CMK (cell line): ENCODE measurements at places on chromosomes 7 and 10.
A peak's percentile ranks its signal among the peaks of the same experiment; 100 is the strongest.

- no peak for DNase-seq
Observed at GRCh38 chr7:82481499-82482097, 38.0 kb upstream of the CACNA2D1 start.

DNA sequence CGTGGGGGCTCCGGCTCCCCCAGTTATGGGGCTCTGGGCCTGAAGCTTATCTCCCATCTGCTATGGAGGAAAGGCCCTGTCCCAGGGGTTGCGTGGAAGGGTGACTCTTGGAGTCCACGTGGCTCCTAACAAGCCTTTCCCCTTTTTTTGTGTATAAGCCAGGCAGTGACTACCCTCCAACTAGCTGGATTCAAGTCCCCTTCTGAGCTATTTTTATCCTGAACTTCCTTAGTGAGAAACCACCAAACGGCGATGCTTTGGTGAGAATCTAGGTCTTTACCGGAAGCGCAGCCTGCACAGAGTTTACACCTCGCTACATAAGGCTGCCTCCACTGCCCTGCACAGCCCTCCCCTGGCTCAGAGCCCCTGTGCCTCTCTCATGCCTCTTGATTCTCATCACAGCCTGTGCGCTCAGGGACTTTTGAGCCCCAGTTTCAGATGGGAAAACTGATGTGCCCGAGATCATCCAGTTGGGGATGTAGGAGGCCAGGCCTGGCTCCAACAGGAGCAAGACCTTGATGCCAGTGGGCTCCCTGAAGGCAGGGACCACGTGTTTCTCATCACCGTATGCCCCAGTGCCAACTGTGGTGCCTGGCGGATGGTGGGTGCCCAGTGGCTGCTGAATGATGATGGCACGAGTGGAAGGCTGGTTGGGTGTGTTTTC is 102.3 kb upstream of the PPIF start:
- no peak for DNase-seq

DNA sequence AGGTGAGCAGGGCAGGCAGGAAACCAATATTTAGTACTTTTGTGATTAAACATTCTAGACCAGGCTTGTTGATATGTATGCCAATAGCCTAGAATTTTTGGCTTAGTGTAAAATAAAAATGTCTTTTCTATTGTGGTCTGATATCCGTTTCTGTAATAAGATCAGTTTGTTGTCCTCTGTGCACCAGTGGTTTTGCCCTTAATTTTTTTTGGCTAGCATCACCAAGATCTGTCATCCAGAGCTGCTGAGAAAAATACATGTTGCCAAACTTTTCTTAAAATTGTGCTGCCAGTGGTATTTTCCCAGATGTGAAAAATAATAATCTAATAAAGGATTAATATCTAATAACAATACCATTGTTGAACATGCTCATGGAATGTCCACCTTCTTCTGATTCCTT is 115.6 kb downstream of the TWIST1 start:
- DNase-seq: no peak

DNA sequence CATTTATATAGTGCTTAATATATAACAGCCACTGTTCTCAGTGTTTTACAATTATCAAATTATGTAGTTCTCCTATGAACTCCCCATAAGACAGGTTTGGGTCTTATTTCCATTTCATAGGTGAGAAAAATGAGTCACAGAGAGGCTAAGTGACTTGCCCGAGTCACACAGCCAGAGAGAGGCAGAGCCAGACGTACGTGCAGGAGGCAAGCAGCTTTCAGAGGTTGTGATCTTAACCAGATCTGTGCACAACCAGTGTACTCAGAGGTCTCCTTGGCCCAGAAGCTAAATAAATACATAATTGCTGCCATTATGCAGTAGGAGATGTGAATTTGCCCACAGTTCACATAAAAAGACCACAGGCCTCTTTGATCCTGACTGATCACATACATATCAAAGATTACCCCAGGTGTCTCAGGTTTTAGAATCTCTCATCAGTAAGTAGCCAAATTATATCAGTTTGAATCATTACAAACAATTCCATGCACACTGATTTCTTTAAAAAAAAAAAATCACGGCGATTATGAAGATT is 304.7 kb upstream of the AOAH start:
- DNase-seq: no peak

DNA sequence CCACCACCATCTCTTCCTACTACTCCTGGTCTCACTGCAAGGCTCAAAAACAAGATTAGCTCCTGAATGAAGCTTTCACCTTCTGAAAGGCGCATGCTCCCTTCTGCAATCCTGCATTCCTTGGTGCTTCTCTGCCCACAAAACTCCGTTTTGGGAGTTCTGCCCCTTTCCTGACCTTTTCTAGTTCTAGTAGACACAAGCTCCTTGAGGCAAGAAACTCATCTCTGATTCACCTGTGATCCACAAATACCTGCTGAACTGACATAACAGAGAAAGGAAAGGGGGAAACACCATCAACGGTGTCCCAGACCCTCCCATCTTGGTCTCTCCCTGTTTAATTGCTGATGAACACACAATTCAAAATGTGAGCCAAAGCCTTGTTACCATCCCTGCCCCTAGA is 64.0 kb upstream of the EGR2 start:
- no peak for DNase-seq

DNA sequence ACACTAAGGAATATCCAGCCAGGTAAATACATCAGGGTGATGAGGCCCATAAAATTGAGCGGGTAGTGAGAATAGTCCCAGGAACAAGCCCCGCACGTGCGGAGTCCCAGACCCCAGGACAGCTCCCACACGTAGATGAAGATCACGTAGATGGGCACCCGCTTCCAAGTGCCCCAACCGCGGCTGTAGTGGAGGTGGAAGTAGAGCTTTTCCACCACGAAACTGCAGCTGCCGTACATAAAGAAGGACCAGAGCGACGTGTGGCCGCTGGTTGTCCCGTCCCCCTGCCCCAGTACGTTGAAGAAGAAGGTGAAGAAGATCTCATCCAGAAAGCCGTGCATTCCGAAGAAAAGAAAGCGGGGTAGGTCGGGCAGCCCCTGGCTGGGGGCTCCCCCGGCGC is 948 bp downstream of the TMEM229A start:
- DNase-seq: no peak

DNA sequence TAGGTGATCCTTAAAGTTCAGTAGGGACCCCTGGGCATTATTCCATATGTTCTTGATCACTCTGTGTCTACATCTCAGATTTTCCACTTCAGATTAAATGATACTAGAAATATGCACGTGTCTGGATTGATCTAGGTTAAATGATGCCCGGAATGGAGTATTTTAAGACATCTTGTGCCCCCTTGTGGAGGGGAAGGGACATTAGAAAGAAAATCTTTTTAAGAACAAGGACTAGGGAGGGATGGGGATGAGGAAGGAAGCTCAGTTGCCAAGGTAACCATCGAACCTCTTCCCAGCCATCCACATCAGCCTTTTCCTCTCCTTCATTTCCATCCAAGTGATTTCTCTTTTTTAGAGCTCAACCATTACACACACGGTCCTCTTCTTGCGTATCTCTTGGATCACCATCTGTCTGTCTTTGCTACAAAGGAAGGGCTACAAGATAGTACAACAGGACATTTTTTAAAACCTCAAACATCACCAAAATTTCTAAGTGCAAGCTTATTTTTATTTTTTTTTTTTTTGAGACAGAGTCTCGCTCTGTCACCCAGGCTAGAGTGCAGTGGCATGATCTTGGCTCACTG is 40.5 kb downstream of the PRSS2 start:
- DNase-seq: peak; percentile 0

- no peak for DNase-seq
Observed at GRCh38 chr10:12531305-12532220, 182.2 kb downstream of the CAMK1D start.

GRCh38 chr7:12638851-12639456 is 48.5 kb upstream of the ARL4A start:
- no peak for DNase-seq

- DNase-seq: no peak
Observed at GRCh38 chr7:12601302-12601869, 30.9 kb downstream of the SCIN start.

GRCh38 chr7:52838981-52839411 is 196.4 kb upstream of the POM121L12 start:
- DNase-seq: no peak

- no peak for DNase-seq
Observed at GRCh38 chr7:95623788-95624187, 27.5 kb upstream of the PDK4 start.

DNA sequence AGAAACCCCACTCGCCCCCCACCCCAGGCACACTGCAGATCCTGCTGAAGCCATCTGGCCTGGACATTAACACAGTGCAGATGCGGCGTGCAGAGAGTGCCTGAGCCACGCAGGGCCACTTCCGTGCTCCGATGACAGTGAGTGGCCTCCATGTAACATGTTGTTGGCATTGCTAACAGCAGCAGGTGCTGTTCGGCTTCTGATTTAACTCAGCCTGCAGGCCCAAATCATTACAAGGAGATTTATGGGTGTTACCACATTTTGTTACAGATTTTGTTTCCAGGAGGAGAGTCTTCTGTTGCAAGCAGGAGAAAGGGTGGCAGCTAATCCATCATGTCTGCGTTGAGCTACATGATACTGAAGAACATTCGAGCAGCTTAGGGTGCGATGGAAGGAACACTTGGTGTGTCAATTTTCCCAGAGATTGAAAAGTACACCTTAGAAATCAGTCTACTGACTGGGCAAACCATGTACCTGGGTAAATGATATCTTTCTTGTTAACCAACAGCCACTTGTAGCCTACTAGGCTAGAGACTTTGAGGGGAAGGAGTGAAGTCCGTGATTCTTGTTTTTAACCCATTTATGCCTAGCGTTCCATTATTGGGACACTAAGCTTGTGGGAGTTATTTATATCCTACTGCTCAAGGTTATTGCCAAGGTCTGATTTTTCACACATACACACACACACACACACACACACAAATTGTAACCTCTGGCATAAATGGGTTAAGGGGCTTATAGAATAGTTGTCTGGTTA is 90.0 kb downstream of the JCAD start:
- DNase-seq: no peak

GRCh38 chr10:13327534-13327933 is 20.6 kb downstream of the SEPHS1 start:
- DNase-seq: no peak

DNA sequence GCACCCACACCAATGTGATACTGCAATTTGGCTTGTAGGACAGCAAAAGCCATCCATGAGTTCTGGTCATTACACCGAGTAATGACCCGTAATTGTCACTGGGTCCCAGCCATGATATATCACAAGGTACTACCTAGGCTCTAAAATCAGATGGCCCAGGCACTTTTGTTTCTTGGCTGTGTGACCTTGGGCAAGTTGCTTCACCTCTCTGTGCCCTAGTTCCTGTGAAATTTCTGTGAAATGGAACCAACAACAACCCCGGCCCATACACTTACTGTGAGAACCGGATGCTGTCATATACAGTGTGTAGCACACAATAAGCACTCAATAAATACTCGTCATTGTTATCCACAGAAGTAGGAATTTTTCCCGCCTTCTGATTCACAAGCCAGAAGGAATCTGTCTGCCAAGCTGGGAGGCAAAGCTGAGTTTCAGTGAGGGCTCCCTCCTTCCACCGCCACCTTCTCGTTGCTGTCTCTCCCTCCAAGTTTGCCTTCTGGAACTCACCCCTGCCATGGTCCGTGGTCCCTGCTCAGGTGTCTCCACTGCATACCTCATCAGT is 6.4 kb upstream of the CYTH3 start:
- no peak for DNase-seq

- no peak for DNase-seq
Observed at GRCh38 chr7:156943091-156944041, 6.1 kb upstream of the NOM1 start.

GRCh38 chr7:46352004-46352954 is 431.2 kb upstream of the IGFBP3 start:
- no peak for DNase-seq

GRCh38 chr10:43077421-43078171 is 727 bp downstream of the RET start:
- DNase-seq: no peak

- no peak for DNase-seq
Observed at GRCh38 chr7:144445590-144445989, 42.1 kb upstream of the NOBOX start.

- no peak for DNase-seq
Observed at GRCh38 chr7:44183386-44183785, 5.9 kb downstream of the GCK start.

GRCh38 chr7:14271441-14271840 is 282.0 kb upstream of the ETV1 start:
- DNase-seq: no peak

GRCh38 chr10:131090761-131091661 is 220.5 kb downstream of the TCERG1L start:
- DNase-seq: no peak

DNA sequence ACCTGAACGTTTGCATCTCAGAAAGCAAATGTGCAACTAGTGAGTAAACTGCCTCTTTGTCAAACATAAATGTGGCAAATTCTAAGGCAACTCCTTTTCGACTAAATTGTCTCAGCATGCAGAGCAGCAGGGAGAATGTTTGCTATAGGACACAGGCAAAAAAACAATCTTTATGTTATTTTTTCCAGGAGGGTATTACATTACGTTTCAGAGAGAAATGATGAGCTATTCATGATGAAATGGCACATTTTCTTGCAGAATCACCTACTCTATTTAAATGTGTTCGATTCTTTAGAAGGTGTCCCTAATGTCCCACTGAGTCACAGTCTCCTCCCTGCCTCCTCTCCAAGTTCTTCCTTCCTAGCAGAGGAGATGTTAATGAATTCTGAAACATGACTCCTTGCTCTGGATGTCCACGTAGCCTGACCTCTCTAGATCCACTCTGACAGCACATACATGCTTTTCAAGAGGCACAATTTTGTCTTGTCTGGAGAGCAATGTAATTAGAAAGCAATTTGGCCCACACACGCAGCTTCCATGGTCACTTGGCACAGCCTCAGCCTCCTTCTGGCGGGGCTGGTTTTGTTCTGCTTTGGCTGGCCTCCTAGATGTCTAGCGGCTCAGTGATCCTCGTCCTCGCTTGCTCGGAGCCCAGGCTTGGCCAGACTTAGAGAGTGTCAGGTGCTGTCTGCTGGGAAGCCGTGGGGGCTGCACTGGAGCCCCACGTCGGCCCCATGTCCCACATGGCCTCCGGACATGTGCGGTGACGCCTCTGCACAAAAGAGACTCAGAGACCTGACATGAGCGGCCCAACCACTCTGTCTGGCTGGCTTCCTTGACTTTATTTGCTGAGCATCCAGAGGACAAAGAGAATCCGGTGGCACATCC is 125.7 kb upstream of the ZNF438 start:
- no peak for DNase-seq

GRCh38 chr10:1625079-1625478 is 112.2 kb downstream of the ADARB2 start:
- DNase-seq: no peak

DNA sequence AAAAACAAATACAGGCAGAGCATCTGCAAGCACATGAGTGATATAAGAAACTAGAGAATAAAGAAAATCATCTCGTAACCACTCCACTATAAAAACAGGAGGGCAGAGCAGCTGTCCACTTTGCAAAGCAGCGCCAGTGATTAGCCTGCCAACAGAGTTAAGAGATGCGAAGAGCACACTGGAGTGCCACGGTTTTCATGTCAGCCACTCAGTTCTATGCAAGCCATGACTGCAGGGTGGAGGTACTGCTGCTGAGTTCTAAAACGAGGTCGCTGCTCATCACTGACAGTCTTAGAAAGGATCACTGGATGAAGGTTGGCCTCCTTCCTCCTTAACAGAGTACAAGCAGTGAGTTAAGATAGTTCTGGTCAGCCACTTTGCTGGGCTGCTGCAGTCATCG is 58.5 kb downstream of the FGFR2 start:
- no peak for DNase-seq

GRCh38 chr7:38232502-38233366 is 40.7 kb downstream of the TARP start:
- no peak for DNase-seq

- DNase-seq: no peak
Observed at GRCh38 chr7:36175886-36176285, 22.8 kb downstream of the EEPD1 start.
